Stimulated activated naive CD8-positive, alpha-beta T cell treated with anti-CD3 and anti-CD28 coated beads, Interleukin-15, amount 100 ng/mL, for 72 hours (primary cell): ENCODE measurements at places on chromosomes 6 and 20.

DNA sequence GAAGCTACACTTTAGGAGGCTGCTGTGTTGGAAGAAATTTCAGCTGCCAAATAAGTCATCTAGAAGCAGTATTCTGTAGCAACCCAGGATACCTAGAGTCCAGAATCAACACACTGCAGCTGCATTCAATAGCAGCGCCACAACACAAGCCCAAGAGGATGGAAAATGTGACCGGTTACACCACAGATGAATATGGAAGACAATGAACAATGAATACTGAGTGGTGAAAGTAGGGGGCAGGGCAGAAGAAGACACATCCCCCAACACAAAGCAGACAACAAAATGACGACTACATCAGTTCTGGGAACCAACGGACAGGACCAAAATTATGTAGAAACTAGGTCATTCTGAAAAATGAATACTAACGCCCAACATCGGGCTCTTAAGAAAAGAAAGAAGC lies 38.2 kb downstream of the KIF6 start:
- DNase-seq = no peak

GRCh38 chr6:64325093-64325492 lies 689.5 kb downstream of the PHF3 start:
- DNase-seq = no peak

DNA sequence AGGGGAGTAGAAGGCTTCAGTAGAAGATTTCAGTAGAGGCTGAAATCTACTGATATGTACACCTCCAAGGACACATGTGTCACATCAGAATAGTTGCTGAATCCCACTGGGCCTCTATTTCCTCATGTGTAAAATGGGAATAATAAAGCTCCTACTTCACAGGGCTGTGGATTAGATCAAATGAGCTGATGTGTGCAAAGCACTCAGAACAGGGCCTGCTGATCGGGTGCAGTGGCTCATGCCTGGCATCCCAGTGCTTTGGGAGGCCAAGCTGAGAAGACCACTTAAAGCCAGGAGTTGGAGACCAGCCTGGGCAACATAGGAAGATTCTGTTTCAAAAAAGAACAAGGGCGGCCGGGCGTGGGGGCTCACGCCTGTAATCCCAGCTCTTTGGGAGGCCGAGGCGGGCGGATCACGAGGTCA lies 8.1 kb upstream of the AP5S1 start:
- no peak for DNase-seq

- DNase-seq = no peak
Observed at GRCh38 chr6:46221222-46221793, 50.5 kb upstream of the ENPP5 start.

DNA sequence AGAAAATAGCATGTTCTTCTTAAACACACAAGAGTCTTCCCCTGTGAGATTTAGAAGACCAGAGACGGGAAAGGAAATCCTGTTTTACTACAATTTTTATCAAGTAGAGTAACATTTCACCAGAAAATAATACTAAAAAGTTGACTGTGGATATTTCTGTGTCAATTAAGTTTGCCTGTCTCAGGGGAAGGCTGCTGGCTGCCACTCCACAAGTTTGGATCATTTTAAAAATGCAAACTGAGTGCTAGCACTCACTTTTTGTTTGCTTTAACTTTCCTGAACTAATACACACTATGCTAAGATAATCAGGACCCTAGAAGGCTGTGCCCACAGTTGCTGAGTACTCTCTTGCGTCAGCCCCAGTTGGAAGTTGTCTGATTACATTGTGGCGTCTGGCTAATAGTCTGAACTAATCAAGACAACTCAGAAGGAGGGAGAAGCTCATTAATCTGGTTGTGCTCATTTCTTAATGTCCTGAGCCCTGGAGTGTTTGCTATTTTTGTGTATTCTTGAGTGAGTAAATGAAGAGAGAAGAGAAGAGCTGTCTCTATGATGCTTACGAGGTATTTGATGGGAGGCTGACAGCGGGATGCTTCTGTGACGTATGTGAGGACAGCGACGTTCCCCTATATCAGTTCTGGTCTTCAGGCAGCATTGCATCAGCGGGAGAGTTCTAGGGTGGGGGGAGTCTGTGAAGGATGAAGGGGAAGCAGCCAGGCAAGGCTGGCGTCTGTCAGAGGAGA lies 664.2 kb downstream of the QKI start:
- no peak for DNase-seq

GRCh38 chr6:53833155-53833554 lies 38.4 kb downstream of the LRRC1 start:
- no peak for DNase-seq

- DNase-seq = no peak
Observed at GRCh38 chr20:20454850-20455627, 87.1 kb downstream of the INSM1 start.

GRCh38 chr20:3473944-3474343 lies 3.1 kb downstream of the ATRN start:
- DNase-seq = no peak

DNA sequence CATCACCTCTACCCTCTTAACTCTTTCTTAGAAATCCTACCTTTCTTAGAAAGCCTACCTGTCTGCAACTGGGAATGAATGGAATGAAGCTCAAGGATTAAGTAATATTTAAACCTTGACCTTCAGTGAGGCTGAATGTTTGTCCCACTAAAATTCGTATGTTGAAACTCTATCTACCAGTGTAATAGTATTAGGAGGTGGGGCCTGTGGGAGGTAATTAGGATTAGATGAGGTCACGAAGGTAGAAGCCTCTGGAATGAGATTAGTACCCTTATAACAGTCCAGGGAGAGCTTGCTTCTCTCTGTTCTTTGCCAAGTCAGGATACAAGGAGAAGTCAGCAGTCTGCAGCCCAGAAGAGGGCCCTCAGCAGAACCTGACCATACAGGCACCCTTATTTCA lies 158.0 kb downstream of the TENT5A start:
- DNase-seq = no peak

GRCh38 chr6:112502351-112503090 lies 155.4 kb downstream of the RFPL4B start:
- no peak for DNase-seq

DNA sequence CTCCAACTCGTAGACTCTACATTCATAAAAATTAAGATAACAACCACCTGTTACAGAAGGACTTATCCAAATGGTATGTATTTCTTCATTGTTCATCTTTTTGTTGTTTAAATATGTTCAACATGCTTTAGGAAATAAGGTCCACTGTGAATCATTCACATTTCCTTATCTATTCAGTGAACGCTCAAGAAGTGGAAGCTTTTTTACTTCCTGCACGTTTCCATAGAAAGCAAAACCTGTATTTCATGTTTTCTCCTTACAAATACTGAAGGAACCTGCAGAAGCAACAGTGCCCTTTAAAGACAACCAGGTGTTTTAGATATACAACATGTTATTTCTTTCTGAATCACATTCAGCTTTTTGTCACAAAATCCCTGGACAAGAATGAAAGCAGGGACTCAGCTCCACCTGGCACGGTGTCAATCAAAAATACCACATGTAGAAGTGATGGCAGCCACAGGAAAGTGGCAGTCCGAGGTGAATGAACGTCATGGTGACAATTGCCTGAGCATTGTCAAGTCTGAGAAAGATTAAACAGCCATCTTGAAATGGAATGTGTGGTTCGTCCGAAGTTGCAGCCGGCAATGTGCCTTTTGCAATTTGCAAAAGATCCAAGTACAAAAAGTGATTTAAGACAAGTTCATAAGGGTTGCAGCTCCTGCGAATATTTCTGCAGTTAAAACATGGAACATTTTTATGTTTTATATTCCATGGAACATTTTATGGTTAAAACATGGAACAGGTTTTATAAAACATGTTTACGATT lies 66.7 kb upstream of the RIPOR2 start:
- DNase-seq = no peak

DNA sequence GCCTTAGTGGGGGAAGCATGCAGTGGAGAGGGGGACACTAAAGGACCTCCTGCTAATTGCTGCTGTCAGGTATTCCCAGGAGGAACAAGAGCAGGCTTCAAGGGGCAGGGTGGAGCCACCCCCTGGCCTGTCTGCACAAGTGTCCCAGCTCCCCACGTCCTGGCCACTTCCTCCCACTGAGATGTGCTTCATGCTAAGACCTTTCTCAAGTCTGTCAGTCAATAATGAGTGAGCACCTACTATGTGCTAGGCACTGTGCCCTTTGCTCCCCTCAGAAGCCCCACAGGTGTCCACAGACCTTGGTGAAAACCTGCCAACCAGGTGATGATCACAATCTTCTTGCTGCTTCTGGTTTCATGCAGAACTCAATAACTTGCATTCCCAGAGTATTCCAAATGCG lies 147.9 kb downstream of the UNC5CL start:
- DNase-seq = no peak

GRCh38 chr6:43120944-43121913 lies 45.1 kb downstream of the PTK7 start:
- DNase-seq = no peak

DNA sequence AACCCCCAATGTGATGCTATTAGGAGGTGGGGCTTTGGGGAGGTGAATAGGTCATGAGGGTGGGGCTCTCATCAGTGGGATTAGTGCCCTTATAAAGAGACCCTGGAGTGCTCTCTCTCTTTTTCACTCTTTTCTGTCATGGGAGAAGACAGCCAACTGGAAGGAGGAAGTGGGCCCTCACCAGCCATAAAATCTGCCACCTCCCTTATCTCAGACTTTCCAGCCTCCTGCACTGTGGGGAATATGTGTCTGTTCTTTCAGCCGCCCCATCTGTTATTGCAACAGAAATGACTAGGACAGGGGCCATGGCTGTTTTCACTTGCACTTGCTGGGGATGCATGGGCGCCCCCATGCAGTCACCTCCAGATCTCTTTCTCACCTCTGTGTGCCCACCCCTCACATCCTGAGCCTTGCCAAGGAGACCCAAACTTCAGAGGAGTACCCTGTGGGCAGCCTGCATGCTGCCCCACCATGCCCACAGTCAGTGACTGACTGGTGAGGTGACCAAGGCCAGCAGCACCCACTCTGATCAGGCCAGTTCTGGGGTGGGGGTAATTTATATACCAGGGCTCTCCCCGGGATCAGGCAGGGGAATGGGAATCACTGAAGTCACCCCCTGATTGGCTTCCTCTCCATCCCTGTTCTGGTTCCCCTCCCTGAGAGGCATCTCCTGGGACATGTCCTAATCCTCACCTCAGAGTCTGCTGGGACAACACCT lies 118.4 kb downstream of the ANKRD60 start:
- no peak for DNase-seq

- no peak for DNase-seq
Observed at GRCh38 chr6:54758340-54758739, 88.2 kb upstream of the FAM83B start.

- no peak for DNase-seq
Observed at GRCh38 chr6:15386756-15387112, 140.9 kb downstream of the JARID2 start.

DNA sequence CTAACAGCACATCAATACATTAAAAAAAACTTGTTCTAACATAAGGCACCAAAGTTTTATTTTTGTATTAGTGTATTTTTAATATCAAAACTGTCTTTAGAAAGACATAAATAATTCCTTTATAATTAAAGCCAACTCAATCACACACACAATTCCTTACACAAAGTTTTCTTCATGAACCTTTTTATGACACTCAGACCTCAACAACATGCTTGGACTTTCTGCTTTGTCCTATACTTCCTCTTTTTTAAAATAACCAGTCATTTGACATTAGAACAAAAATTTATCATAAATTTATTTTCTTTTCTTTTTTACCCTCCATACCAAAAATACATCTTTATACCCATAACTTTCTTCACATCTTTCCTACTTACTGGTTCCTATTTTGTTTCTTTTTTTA lies 292.0 kb upstream of the ARID1B start:
- DNase-seq = no peak

- no peak for DNase-seq
Observed at GRCh38 chr6:12748815-12749521, 32.4 kb downstream of the PHACTR1 start.

- DNase-seq = no peak
Observed at GRCh38 chr6:16836144-16836981, 75.1 kb upstream of the ATXN1 start.

GRCh38 chr6:167653561-167653960 lies 173.2 kb upstream of the AFDN start:
- no peak for DNase-seq

GRCh38 chr20:11502061-11502460 lies 415.6 kb upstream of the BTBD3 start:
- DNase-seq = no peak

DNA sequence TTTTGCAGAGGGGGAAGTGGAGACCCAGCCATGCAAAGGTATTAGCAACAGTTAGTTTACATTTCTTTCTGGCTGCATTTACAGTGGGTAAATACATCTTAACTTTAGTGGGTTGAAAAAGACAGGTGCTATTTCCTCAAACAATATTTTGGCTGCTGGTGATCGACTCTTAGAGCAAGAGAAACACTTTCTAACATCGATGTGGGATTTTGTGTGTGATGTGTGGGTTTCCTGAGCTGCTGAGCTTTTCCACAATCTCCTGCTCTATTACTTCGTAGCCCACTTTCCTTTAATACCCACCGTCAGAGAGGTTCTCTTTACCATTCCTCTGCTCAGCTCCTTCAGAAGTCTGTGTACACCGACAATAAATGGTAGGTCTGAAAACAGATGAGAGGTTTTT lies 339.0 kb downstream of the NRN1 start:
- no peak for DNase-seq

DNA sequence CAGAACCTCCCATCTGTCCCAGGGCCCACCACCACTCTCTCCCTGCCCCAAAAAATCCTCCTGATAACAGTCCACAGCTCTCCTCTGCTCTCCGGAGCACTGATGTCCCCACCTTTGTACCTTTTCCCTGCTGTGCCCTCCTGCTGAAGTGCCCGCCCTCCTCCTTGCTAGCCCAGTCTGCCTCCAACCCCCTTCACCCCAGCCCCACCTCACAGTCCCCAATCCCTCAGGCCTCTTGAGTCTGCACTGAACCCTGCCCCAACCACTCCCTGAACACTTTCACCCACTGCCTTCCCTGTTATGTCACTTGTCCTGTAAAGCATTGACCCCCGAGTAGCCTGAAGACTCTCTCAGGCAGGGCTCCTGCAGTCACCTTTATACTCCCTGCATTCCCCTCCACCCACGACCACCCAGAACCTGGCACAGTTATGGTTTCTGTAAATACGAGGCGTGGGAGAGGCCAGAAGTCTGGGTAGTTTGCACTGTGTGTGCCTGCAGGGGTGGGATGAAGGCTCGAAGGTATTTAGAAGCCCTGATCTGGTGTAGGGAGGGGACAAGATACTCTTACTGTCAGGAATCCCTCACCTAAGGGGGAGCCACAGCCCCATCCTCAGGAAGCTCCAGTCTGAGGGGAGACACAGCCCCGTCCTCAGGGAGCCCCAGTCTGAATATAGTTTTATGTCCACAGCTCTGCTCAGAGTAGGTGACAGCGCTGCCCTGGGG lies 5.4 kb downstream of the GLP1R start:
- no peak for DNase-seq

GRCh38 chr6:23441808-23442461 lies 684.1 kb upstream of the NRSN1 start:
- no peak for DNase-seq
